ENCODE measurements at places on chromosomes 7 and 10.

DNA sequence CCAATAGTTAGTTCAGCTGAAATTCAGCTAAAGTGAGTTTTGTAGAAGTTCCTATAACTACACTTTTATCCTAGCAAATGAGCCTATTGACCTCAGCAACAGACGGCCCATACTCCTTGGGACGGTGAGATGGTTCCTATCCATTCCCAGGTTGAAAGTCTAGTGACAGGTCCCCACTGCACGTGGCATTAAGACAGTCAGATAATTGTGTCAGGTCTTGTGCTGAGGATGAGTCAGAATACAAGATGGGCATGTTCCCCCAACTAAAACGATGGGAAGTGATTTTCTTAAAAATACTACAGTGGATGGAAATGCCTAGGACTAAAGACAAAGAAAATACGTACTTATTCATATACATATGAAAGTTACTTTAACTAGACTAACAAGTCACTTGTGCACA, 2.1 kb downstream of the CAV1 start:
- no peak for DNase-seq

DNA sequence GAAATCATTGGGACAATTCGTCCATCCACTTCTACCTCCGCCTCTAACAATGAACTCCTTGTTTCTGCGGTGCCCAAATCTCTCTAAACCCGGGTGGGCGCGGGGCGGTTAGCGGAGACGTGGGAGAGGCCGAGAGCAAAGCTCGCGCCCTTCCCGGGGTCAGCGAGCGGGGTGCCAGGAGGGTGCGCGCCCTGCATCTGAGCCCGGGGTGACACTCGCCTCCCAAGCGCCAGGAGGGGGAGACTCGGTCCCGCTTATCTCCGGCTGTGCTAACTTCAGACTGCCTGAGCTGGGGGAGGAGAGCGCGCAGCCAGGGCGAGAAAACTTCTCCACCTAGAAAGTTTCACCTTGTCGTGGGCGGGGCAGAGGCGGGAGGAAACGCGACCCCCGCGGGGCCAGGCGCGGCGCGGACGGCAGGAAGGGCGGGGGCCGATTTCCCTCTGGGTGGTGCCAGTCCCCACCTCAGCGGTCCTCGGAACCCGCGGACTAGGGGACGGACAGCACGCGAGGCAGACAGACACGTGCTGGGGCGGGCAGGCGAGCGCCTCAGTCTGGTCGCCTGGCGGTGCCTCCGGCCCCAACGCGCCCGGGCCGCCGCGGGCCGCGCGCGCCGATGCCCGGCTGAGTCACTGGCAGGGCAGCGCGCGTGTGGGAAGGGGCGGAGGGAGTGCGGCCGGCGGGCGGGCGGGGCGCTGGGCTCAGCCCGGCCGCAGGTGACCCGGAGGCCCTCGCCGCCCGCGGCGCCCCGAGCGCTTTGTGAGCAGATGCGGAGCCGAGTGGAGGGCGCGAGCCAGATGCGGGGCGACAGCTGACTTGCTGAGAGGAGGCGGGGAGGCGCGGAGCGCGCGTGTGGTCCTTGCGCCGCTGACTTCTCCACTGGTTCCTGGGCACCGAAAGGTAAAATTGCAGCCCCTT, at the start of gene MET:
MET (plus strand) TSS at position 516 of the 915 bp plus-strand sequence. CDS start 26,889 bp downstream, outside the sequence.
- peak; percentile 82 for DNase-seq

GRCh38 chr7:30068117-30068516, 39.9 kb downstream of the PLEKHA8 start:
- DNase-seq: no peak

GRCh38 chr7:120988591-120989256, at the start of gene CPED1:
TSS of gene CPED1 (plus strand) at chr7:120988711. CDS start at chr7:120989622, 911 bp downstream.
- peak; percentile 29 for DNase-seq

GRCh38 chr10:7030134-7030855, 380.5 kb downstream of the SFMBT2 start:
- no peak for DNase-seq

GRCh38 chr10:78049851-78050250, 16.2 kb downstream of the RPS24 start:
- no peak for DNase-seq

- no peak for DNase-seq
Measured at GRCh38 chr10:121753726-121754476, 155.7 kb upstream of the FGFR2 start.

- DNase-seq: no peak
Measured at GRCh38 chr10:69213591-69214311, 6.4 kb upstream of the HKDC1 start.

- no peak for DNase-seq
Measured at GRCh38 chr7:75650062-75650461, 88.7 kb downstream of the HIP1 start.

DNA sequence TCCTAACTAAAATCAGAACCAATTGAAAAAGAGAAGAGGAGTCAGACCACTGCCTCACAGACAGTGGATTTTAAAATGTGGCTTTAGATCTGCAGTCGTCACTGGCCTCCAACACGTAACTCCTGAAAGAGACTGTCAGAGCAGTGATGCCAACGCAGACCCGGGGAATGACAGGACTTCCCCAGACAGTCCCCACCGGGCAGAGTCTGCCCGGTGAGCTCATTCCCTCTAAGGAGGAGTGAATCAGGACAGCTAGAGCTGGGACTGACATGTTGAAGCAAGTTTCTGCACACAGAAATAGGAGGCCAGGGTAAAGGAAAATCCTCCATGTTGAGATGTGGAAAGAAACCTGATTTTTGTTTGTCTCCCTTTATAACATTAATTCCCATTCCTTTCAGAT, 105.0 kb downstream of the TES start:
- peak; percentile 21 for DNase-seq

GRCh38 chr7:32586291-32587221, 91.3 kb downstream of the AVL9 start:
- DNase-seq: no peak

DNA sequence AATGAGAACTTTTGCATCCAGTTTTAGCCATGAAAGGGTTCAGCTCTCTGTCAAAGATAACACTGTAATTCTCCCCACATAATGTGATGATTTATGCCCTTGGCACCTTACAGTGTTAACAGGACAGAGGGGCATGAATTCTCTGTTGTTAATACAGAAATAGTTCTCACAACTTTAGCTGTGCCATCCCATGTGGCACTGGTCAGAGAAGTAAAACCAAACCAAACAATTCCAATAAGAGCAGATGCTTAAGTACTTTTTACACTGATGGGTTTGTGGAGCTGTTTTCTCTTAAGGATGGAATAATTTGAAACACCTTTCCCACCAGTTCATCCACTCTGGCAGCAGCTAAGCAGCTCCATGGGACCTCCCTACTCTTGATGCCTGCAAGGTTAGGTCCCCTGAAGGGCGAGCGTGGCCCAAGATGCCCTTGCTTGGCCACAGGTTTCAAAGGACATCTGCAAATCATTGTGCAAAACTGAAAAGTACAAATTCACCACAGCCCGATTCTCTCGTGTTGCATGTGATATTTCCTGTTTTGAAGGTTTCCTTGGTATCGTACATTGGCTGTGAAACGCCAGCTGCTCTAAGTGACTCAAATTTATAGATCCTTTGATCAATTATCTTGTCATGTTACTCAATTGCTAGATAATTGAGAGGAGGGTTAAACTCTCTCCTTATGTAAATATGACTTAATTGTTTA, 82.5 kb upstream of the CREB5 start:
- DNase-seq: no peak
